H4 (cell line): ENCODE measurements at places on chromosomes 4 and X.

- peak; percentile 8 for DNase-seq
Observed at GRCh38 chrX:38985375-38985774, 184.1 kb downstream of the MID1IP1 start.

DNA sequence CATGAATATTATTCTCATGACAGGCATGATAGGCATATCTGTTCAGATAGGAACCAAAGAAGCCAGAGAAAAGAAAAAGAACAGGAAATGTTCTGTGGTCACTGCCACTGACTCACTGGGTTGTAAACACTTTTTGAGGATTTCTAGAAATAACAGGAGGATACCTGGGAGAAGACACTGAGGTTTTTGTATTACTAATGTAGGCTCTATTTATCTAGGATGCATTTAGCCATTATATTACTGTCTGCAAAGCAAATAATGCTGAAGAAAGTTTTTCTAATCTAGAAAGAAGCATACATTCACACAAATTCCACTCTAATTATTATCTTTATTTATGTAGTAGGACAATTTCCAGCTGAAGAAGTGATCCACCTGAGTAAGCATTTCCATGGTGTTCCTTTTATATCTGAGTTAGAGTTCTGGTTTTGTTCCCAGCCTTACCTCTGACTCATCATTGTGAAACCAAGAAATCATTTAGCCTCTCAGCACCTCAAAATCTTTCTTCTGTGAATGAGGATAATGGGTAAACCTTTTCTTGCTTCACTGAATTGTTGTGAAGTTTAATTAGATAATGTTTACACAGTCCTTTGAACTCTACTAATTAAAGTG is 40.2 kb upstream of the EPGN start:
- DNase-seq: peak; percentile 64

DNA sequence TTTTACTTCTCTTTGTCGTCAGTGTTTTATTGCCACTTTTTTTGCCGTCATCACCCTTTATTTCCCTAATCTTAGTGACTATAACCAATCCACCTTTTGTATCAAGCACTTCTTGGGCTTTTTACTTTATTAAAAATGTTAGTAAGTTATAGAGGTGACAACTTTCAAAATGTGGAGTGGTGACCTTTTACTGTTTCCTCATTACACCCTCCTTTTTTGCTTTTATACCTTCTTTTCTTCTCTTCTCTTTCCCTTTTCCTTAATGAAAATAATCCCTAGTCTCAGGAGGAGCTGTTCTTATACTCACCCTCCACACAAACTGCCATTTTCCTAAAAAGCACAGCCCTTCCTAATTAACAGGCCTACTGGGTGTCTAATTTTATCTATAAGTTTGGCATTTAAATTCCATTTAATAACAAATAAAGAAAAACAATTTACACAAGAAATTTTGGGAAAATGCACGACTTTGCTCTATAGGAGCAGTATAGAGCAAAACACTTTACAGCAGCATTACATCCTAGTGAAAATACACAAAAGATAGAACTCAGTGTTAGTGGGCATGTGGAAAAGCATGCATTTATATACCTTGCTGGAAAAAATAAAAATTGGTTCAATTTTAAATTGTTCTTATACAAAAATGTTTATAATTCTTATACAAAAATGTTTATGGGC is 27.3 kb downstream of the BBS12 start:
- DNase-seq: no peak

DNA sequence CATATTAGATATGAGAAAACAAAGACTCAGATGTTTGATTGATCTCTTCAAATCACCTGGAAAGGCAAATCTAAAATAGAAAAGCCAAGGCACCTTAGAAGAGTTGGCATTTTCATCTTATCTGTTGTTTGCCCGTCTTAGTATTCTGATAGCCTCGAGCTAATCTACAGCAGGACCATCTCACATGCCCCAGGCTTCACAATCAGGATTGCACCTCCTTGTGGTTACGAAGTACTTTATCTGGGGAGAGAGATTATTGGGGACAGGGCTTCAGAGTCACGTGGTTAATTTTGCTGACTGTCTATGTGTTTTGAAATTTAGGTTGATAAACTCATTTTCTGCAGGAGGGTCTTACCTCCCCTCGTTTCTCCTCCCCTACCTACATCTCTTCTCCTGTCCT is 313.1 kb upstream of the ANXA10 start:
- peak; percentile 6 for DNase-seq

GRCh38 chr4:76476571-76476970 is 41.5 kb downstream of the SHROOM3 start:
- DNase-seq: no peak

GRCh38 chr4:21374641-21375368 is 573.8 kb downstream of the KCNIP4 start:
- DNase-seq: no peak

GRCh38 chr4:13992975-13993520 is 365.5 kb upstream of the BOD1L1 start:
- peak; percentile 27 for DNase-seq

DNA sequence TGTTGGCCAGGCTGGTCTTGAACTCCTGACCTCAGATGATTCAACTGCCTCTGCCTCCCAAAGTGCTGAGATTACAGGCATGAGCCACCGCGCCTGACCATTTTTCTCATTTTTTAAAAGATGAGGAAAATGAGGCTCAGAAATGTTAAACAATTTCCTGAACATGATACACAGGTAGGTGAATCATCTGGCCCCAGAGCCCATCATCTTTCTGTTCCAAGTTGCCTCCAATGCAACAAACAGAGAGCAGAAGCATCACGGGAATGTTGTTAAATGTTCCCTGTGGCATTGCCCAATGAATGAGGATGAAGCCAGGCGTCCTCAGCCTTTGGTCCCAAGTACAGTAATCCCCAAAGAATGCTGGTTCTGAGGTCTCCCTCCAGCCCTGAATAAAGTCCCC is 31.3 kb upstream of the ANXA5 start:
- peak; percentile 53 for DNase-seq

DNA sequence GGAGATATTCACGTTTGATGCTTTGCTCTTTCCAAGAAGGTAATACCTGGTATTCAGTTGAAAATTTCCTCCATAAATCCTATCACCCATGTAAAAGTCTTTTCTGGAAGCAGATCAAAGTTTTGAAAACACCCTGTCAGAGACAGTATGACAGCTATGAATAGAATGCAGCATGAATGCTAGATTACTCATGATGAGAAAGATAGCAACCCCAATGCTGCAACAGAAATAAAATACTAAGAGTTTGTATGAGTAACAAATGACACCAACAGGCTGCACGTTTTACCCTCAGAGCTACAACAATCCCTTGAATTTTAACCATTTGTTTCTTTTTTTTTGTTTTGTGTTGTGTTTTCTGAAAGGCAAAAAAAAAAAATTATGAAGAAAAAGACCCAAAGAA is 108.6 kb downstream of the ARHGAP6 start:
- no peak for DNase-seq

DNA sequence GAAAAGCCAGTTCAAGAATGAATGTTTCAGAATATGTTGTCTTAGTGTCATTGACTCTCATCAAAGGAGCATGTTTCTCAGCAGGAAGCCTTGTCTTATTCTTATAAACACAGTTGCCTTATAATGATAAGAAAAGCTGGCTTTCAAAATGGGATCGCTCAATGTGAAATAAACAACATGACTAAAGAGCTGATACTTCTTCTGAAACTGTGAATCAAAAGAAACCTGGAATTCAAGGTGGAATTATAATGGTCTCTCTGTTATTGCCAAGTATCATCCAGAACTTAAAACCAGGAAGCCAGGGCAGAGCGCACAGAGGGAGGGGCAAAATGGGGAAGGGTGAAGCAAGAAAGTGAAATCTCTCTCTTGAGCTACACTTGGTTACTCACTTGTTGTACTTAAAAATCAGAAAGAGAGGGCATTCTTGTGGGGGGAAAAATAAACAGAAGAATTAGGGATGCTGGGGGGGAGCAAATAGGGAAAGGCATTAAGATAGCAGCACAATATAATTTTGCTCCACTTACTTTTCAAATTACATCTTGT is 270.0 kb downstream of the MAPK10 start:
- peak; percentile 18 for DNase-seq

- no peak for DNase-seq
Observed at GRCh38 chrX:125340490-125340889, 20.8 kb downstream of the TEX13C start.

- no peak for DNase-seq
Observed at GRCh38 chrX:10990976-10991375, 120.2 kb upstream of the HCCS start.
